Bronchial epithelial cell (primary cell): ENCODE measurements at places on chromosomes 3 and 15.

- peak; percentile 25 for DNase-seq
Measured at GRCh38 chr3:37645517-37646380, 215.9 kb upstream of the CTDSPL start.

DNA sequence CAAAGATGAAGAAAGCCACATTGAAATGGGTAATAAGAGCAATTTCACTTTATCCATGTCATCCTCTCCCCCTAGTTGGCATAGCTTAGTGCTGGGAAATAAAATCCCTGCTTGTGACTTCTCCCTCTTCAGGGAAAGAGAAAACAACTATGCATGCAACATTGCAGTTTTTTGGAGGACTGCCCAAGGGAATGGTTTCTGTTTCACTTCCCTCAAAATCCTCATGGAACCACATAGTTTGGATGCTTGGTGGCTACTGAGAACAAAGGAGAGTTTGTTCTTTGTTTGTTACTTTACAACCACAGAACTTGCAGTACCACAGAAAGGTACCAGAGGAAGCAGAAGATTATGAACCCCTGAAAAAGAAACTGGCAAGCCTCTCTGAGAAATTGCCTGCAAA, 384.6 kb upstream of the RORA start:
- DNase-seq: no peak

GRCh38 chr3:23691357-23691895, 114.3 kb upstream of the UBE2E1 start:
- no peak for DNase-seq

GRCh38 chr15:62658498-62658897, 384.0 kb upstream of the TPM1 start:
- DNase-seq: peak; percentile 5

DNA sequence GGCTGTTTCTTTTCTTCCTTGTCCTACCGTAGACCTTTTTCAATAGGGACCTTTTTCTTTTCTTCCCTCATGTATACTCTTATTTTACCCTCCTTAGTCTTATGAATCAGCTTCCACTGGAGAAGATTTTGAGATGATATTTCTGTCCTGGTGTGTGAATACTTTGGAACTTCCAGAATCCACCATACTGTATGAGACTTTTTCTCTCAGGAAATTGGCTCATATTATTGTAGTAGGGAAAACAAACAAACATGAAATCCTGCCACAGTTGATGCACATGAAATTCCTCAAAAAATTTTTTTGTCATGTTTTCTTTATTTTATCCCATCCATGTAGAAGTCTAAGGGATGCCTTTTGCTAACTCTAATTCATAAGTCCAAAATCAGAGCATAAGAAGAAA, 289.3 kb upstream of the PLSCR5 start:
- DNase-seq: no peak

DNA sequence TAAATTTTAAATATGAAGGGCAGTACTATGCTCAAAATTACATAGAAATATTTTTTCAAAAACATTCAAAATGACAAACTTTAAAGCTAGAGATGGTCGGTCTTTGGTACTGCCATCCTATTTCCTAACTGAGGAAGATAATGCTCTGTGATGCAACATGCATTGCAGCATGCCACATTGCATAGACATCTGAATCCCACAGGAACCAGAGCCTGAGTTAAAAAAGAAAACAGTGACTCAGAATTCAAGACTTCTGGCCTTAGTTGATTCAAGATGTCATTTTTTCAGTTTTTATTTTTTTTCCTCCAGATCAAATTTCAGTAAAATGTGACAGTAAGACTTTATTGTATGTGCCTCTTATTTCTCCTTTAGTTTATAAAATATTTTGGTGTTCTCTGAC, 33.1 kb downstream of the TP63 start:
- DNase-seq: peak; percentile 91

DNA sequence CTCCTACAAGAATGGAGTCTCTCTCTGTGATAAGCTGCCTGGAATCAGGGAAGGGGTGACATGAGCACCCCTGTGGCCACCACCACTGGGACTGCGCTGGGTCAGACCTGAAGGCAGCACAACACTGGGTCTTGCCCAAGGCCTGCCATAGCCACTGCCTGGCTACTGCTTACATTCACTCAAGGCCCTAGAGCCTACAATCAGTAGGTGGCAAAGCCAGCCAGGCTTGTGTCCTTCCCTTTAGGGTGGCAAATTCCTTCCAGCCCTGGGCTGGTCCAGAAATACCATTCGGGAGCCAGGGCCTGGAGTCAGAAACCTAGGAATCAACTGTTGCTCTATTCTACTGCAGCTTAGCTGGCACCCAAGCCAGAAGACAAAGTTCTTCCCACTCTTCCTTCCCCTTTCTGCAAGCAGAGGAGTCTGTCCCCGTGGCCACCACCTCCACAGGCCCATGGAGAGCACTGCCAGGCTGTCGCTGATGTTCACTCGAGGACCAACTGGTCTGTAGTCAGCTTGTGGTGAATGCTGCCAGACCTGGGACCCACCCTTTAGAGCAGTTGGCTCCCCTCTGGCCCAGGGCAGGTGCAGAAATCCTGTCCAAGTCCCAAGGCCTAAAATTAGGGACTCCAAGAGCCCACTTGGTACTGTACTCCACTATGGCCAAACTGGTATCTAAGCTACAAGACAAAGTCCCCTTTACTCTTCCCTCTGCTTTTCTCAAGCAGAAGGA, 307.4 kb downstream of the THSD4 start:
- no peak for DNase-seq

GRCh38 chr15:34318277-34319079, 19.1 kb downstream of the SLC12A6 start:
- peak; percentile 88 for DNase-seq

DNA sequence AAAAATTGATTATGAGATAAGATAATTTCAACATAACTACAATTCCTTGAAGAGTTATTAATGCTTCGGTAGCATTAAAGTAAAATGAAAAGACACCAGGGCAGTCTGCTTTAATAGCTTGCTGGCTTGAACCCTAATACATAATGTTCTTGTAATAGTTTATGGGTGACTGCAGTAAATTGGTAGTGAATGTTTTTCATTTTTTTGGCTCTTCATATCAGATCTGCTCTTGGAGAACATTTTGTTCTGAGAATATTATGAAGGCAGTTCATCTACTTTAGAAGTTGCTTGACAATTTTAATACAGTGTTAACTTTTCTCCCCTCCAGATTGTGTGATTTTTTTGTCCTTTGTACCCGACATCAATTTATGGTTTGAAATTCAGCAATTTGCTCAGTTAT, 128.4 kb downstream of the ZBTB20 start:
- DNase-seq: no peak

- no peak for DNase-seq
Measured at GRCh38 chr15:78732634-78733033, 78.6 kb downstream of the ADAMTS7 start.

DNA sequence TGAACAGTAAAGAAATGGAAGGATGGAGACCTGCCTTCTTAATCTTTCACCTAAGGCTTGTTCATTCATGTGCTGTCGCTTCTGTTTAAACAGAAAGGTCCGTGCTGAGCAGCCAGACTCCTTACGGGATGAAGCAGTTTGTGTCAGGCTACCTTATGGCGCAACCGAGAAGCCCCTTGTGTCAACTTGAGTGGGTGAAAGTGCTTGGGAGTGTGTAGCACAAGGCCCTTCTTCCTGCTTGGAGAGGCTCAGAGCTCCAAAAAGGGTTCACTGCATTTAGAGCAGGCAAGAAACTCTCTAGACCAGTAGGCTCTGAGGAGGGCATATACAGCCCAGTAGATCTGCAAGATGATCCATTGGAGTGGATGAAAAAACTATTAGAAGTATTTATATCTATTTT, 16.0 kb downstream of the CAPN3 start:
- no peak for DNase-seq

GRCh38 chr15:96457841-96458240, 127.3 kb downstream of the NR2F2 start:
- no peak for DNase-seq

DNA sequence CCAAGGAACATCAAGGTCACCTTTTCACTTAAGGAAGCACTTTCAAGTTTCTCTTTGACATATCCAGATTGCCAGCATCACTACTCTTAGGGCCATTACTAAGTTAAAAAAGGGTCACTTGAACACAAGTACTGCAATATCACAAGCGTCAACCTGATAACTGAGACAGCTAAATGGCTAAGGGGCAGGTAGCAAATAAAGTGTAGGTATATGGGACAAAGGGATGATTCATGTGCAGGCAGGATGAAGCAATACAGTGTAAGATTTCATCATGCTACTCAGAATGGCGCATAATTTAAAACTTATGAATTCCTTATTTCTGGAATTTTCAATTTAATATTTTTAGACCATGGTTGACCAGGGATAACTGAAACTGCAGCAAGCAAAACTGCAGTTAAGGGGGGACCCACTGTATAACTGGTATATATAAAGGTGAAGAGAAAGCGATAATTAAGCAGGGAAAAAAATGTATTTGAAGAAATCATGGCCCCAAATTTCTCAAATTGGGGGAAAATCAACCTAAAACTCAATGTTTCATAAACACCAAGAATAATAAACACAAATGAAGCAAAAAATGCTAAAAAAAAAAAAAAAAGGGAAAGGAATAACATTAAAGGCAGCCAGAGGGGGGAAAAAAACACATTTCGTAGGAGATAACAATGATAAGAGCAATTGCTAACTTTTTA, 13.1 kb downstream of the CCR1 start:
- DNase-seq: peak; percentile 74

DNA sequence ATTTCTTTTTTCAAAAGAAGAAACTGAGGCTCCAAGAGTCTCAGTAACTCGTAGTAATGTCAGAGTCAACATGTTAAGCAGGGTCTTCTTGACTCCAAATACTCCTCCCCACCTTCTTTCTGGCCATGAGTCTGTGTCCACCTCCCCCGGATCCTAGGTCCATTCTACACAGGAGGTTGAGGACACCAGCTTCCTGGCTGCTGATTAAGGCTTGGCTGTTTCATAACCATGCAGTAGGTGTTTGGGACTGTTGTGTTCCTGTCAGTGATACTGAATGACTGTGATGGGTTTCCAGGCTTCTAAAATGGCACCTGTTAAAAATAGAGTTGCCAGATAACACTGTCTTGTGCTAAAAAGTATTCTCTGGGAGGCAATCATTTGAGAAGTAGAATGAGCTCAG, 130.8 kb upstream of the IL12A start:
- DNase-seq: no peak

DNA sequence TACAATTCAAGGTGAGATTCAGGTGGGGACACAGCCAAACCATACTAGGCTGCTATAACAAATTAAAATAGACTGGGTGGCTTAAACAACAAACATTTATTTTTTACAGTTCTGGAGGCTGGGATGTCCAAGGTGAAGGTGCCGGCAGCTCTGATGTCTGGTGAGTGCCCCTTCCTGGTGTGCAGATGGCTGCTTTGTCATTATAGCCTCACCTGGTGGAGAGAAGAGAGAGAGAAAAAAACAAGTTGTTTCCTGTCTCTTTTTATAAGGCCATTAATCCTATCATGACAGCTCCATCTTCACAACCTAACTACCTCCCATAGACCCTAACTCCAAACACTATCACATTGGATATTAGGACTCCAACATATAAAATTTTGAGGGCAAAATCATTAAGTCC, 279.7 kb downstream of the ZIC1 start:
- DNase-seq: no peak

DNA sequence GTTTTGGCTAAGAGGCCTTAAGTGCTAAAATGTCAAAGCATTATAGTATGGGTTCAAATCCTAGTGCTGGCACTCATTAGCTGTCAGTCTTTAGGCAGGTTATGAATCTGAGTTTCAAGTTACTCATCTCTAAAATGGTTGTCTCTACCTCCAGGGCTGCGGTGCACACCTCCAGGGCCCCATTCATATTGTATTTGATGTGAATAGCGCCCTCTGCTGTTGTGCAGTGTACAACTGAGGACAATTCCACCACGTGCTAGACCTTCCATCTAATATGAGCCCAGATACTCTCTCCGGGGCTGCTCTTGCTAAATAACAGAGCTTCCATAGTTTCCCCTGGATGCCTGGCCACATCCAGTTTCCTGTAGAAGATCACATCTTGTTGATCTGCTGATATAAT, 54.3 kb downstream of the OXNAD1 start:
- DNase-seq: no peak

GRCh38 chr3:187162265-187162953, 23.1 kb upstream of the RPL39L start:
- DNase-seq: no peak

GRCh38 chr3:43319376-43319775, 33.0 kb downstream of the SNRK start:
- DNase-seq: no peak

DNA sequence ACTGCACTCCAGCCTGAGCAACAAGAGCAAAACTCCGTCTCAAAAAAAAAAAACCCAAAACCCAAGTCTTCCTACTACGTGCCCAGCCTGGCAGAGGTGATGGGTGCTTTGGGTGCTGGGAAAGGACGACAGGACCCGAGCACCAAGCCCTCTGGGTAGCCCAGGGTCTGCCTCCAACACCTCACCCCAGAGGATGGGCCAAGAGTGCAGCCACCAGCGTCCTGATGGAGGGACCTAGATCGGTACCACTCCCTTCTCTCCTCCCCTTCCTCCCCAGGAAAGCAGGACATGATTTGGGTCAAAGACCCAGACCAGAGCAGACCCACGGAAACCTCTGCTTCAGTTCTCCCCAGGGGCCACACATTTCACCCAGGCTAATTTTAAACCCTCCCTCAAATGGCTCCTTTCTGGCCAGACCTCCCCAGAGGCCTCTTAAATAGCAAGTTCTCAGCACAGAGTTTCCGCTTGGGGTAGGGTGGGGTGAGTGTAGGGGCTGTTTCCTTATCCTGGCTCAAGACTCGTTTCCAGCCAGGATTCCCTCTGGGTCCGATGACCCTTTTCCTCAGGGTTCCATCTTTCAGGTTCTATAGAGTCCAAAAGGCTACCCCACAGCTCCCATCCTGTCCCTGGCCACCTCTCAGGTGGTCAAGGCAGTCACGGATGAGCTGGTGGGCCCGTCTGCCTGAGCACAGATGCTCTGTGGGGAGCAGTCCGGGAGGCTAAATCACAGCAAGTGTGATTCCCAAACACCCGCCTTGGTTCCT, 20.5 kb downstream of the RBPMS2 start:
- DNase-seq: no peak

DNA sequence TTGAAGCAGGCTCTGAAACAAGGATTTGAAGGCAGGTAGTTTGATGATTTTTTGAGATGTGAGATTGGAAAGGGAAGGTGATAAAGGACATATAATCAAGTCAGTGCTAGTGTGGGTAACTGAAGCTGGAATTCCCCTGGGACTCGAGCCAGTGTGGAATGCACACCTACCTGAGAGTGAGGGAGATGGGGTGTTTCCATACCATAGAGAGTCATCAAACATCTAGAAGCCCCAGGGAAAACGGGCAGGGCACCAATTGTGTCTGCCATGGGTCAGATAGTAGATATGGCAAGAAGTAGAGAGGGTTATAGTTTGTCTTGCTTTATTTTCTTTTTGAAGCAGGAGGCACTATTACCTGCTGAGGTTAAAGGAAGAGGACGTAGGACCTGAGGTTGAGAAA, 120.0 kb downstream of the SSR3 start:
- DNase-seq: peak; percentile 59

- DNase-seq: no peak
Measured at GRCh38 chr3:4543110-4543509, 50.0 kb downstream of the ITPR1 start.

GRCh38 chr15:59501597-59501996, 63.6 kb downstream of the FAM81A start:
- peak; percentile 80 for DNase-seq
